ENCODE measurements at places on chromosomes 3 and 15.
A peak's percentile ranks its signal among the peaks of the same experiment; 100 is the strongest.

DNA sequence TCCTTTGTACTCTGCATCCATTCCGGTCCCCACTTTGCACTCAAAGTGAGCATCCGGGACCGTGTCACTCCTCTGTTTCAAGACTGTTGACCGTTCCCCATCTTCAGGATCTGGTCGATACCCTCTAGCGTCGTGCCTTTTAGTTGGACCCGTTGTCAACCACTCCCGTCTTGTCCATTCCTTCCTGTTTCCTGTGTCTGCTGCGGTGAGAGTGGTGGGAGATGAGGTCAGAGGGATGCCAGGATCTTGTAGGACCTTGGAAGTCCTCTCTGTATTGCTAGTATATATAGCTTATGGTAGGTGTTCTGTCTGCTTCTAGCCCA is 624 bp downstream of the BRK1 start:
- peak; percentile 13 for DNase-seq

DNA sequence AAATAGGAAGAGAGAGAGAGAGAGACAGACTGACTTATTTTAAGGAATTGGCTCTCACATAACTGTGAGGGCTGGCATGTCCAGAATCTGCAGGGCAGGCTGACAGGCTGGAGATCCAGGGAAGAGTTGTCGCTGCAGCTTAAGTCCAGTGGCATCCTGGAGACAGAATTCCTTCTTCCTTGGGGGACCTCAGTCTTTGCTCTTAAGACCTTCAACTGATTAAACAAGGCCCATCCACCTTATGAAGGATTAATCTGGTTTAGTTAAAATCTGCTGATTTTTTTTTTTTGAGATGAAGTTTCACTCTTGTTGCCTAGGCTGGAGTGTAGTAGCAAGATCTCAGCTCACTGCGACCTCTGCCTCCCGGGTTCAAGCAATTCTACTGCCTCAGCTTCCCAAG is 128.0 kb upstream of the ALDH1A3 start:
- DNase-seq: no peak

GRCh38 chr3:71582612-71583565 is 639 bp downstream of the FOXP1 start:
- DNase-seq: no peak

DNA sequence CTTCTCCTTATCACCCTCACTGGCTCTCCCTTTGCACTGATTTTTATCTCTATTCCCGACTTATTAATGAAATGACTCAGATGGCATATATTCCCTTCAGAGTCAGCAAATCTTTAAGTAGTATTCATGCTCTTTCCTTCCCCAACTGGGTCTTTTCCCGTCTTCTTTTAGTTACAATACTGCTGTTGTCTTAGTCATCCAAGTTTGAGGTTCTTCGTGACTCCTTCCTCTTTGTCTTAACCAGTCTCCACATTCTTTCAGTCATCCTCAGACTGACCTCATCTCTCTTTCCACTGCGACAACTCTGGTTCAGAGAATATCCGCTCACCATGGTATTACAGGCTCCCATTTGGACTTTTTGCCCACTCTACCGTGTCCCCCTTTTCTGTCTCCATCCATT is 12.4 kb downstream of the WDR5B start:
- no peak for DNase-seq

GRCh38 chr3:137083332-137083731 is 125.5 kb downstream of the IL20RB start:
- no peak for DNase-seq

- no peak for DNase-seq
Measured at GRCh38 chr3:14832975-14833722, 14.4 kb downstream of the FGD5 start.

GRCh38 chr3:195820186-195820585 is 8.5 kb upstream of the MUC4 start:
- no peak for DNase-seq

DNA sequence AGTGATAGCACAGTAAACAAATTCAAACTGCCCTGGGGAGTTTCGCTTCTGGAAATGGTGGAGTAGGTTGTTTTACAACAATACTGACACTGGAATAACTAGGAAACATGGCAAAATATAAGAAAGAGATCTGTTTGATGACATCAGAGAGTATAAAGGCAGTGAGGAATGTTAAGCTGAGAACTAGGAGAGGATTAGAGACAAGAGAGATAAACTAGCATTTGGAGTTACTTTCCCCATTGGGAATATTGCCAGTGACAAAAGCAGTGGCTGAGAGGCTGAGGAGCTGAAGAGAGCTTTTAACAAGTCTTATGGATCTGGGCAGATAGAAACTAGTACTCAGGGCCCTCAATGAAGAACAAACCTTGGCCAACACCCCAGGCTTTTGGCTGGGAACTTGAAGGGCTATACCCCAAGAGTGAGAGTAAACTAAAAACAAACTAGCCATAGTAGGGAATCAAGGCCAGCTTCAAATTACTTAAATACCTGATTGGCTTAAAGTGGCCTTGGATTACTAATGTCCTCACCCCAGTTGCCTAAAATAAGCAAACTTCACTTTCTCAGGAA is 280.4 kb downstream of the KLF13 start:
- DNase-seq: no peak

GRCh38 chr3:96996009-96996408 is 181.6 kb downstream of the EPHA6 start:
- no peak for DNase-seq

DNA sequence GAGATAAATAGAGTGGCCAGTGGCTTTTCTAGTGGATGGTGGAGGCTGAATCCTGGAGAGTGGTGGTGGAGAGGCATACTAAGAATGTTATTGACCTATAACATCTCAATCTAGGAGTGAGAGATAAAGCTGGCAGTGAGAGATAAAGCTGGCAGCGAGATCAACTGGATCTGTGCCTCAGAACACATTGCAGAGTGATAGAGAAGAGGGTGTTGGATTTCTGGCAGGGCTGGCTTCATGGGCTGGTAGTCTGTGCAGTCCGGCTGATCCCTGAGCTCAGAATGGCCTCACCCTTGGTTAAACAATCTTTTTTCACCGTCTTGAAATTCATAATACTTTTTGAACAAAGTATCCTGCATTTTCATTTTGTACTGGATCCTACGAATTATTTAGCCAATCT is 221.2 kb downstream of the NLGN1 start:
- DNase-seq: no peak

GRCh38 chr3:123759871-123760270 is 124.3 kb downstream of the MYLK start:
- no peak for DNase-seq

GRCh38 chr3:58322793-58323192 is 9.9 kb upstream of the PXK start:
- DNase-seq: no peak

DNA sequence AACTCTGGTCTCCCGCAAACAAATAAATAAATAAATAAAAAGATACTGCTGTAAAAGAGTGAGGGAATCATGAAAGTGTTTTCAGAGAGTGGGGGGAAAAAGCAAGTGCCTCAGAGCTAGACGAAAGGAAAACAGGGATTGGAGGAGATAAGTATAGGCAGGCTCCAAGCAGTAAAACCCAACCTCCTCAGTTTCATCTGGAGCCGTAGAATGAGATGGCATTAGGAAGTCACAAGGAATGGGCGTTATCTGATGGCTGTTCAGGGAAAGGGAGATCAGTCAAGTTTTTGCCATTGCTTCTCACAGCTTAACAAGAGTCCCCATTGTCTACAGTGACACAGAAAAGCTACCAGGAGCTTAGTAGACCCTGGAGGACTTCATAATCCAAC is 451.5 kb upstream of the PPP2R3A start:
- no peak for DNase-seq

DNA sequence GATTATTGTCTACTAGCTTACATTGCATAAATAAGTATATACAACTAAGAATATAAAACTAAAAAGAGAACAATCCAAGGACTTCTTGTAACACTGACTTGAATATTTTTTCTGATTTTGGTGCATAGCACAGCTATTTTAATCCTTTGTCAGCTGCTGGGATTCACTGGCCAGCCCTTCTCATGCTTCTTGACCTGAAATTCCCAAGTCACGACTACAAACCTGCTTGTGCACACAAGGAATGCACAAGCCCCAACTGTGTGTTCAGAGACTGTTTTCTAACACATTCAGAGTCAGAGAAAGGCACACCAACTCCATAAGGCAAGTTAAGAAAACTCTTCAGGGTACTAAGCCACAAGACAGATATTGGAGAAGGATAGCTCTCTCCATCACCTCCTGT is 80.9 kb downstream of the TNIK start:
- DNase-seq: no peak

- no peak for DNase-seq
Measured at GRCh38 chr3:22671848-22672247, 531.3 kb upstream of the UBE2E2 start.

DNA sequence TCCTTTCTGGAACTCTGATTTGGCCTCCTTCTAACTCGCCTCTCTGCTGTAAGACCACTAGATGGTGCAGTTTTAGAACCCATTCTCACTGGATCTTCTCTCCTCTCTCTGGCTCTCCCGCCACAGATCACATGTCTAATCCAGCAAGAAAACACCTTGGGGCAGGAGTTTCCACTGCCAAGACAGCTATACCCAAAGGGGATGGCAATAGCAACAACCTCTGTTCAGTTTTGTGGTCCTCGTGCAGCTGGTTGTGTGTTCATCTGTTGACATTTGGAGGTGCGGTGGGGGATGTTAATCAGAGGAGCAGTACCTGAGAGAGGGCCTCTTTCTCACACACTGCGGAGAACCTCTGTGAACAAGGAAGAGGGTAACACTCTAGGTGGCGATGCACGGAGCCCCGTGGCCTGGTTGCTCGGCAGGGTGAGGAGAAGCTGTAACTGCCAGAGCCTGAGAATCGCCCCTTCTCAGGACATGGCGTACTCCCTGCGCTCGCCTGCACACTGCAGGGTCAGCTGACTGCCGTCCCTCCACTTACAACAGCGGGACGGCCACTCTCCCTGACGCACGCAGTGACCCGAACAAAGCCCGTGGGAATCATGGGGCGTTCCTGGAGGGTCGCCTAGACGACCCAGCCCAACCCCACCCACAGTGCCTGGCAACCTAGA is at the start of gene TEX55:
Gene TEX55, plus strand, starts transcription at position 666 of the 668 bp plus-strand sequence. CDS start 25 bp downstream, outside the sequence.
- DNase-seq: peak; percentile 21

DNA sequence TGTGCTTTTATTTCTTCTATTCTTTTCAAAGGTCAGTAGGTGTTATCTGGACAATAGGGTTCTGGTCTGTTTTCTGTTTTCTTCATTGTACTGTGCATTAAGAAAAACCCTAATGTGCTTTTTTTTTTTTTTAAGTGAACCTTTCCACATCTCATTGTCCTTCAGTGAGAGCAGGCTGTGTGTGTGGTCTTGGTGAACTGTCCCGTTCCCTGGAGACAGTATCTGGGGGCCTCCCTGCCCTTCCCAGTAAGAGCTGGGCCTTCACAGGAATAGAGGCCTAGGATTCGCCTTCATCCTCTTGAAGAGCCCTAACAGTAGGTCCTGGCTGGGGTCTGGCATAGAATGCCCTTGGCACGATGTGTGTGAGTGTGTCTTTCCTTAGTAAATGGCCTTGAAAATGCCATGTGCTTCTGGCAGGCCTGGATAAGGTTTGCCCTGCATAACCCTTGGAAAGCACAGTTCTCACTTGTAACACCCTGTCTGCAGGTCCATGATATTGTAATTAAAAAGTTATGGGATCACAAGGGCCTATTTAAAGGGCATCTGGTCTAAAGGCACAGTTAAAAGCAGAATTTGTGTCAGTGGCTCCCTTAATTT is 81.2 kb downstream of the IGF1R start:
- no peak for DNase-seq

DNA sequence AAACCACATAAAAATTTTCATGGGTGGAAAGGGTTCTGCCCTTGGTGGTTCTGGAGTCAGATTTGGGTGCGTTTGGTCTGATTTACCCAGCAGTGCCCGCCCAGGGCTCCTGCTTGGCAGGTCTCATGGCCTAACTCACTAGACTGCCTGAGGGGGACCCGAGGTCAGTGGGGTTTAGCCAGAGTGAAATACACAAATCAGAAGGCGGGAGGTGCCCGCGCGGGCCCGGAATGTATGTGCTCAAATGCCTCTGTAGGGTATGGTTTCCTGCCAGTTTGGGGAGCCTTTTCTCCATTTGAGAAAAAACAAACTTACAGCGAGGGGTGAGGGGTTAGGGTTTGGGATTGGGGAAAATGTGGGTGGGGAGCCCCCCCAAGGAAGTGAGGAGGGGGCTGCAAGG is 70.9 kb upstream of the POLG start:
- no peak for DNase-seq
